ENCODE measurements at places on chromosomes 2 and 18.

DNA sequence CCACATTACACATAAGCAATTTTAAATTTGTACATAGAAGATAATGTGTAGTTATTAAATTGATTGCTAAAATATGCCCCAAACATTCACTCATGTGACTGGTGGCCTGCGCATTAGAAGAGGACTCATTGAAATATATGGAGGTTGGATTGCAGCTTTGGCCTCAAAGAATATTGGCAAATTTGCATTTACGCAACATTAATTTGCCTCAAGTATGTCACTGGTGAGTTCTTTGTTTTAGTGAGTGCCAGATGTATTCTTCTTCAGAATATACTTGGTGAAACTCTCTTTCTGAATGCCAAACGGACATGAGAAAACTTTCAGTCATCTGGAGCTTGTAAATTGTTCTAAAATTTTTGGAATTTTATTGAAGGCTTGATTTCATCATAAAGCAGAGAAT lies 5.9 kb upstream of the EFEMP1 start:
- no peak for DNase-seq

GRCh38 chr18:12013186-12013916 lies 32.0 kb downstream of the IMPA2 start:
- DNase-seq = no peak

GRCh38 chr2:58046585-58047372 lies at the start of gene VRK2:
Gene VRK2, plus strand, starts transcription at chr2:58046806. Its CDS starts 2,026 bp downstream, at chr2:58048832.
- DNase-seq = peak; percentile 92

- peak; percentile 13 for DNase-seq
Measured at GRCh38 chr2:190062053-190062452, 476 bp downstream of the MSTN start.

- DNase-seq = peak; percentile 15
Measured at GRCh38 chr18:35572644-35573043, 8.9 kb upstream of the GALNT1 start.

DNA sequence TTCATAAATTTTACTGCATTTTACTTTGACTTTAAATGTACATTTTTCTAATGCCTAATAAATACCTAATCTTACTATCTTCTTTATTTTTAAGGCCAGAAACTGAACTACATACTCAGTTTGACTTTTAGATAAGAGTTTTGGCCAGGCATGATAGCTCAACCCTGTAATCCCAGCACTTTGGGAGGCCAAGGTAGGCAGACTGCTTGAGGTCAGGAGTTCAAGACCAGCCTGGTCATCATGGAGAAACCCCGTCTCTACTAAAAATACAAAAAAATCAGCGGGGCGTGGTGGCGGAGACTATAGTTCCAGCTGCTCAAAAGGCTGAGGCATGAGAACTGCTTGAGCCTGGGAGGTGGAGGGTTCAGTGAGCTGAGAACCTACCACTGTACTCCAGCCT lies 9.1 kb downstream of the ATF2 start:
- no peak for DNase-seq

DNA sequence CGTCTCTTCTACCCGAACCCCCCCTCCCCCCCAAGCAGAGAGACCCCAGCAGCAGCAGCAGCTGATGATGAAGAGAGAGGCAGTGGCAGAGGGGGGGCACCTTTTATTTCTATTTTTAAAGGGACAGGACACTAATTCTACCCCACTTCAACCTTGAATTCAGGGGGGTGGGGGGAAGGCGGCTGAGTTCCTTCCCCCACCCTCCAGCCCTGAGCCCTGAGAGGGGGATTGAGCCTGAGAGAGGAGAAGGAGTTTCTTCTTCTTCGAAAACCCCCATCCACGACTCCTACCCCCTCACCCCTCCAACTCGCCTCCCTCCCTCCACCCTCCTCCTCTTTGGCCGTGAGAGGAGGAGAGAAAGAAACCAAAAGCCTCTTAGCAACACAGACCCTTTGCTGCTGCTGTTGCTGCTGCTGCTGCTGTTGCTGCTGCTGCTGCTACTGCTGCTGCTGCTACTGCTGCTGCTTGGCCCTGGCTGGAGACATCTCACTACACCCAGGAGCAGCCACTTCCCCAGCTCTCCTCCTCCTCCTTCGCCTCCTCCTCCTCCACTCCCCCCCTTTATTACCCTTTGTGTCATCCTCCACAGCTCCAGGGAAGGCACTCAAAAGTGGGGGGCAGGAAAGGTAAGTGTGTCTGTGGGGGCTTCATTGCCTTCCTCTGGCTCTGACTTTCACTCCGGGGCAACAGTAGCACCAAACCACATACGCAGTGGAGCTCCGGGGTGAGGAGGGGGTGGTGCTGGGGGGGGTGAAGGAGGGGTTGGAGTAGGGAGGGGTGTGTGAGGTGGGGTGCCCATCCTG lies at the start of gene MBD5:
Gene MBD5 (plus strand): TSS at position 33 of the 803 bp plus-strand sequence.
- DNase-seq = peak; percentile 49

DNA sequence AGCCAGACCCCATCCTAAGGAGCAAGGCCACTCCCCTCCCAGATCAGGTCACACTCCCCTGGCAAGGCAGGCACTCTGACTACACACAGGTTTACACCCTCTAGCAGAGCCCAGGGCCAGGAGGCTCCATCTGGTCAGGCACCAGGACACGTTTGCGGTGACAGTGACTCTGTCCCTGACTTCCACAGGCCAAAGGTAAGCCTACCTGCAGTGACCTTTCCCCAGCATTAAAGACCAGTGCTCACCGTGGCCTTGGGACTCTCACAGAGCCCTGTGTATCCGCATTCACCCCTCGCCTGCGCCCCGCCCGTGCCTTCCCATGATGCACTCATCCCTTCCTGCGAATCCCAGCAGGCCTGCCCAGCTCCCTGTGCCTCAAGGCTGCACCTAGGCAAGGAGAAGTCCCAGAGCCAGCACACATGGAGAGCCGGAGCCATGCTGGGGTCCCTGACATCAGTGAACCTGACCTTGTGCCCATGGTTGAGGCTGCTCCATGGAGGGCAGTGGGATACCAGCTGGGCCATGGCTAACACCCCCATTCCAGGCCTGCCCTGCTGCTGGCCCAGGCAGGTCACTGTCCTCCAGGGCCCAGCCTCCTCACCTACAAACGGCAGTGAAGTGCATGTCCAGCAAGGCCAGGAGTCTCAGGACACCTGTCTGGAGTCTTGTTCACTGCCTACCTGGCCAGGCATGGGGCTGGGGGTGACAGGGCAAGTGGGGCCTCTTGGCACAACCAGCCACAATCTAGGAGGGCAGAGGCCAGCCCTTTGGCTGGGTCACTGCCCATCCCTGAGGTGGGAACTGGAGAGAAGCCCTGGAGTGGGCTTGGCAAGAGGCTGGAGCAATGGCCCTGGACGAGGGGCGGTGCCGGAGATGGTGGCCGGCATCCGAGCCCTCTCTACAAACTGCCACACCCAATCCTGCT lies 3.0 kb downstream of the NEURL3 start:
- DNase-seq = no peak

DNA sequence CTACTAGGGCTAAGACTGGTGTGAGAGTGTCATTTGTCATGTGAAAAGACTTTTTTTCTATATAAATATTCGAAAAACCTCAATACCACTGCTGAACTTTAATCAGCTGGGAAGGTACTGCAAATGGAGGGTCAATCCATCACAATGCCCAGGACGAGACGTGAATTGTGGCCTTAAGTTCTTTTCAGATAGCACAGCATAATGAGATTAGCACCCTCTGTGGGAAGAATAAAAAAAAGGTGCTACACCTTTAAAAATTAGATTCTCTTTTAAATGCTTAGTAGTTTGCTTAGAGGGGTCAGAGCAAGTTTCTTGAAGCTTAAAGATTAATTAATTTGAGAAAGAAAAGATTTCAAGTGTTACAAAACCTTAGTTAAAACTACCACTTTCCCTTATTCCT lies 5.6 kb downstream of the LRRTM1 start:
- no peak for DNase-seq

DNA sequence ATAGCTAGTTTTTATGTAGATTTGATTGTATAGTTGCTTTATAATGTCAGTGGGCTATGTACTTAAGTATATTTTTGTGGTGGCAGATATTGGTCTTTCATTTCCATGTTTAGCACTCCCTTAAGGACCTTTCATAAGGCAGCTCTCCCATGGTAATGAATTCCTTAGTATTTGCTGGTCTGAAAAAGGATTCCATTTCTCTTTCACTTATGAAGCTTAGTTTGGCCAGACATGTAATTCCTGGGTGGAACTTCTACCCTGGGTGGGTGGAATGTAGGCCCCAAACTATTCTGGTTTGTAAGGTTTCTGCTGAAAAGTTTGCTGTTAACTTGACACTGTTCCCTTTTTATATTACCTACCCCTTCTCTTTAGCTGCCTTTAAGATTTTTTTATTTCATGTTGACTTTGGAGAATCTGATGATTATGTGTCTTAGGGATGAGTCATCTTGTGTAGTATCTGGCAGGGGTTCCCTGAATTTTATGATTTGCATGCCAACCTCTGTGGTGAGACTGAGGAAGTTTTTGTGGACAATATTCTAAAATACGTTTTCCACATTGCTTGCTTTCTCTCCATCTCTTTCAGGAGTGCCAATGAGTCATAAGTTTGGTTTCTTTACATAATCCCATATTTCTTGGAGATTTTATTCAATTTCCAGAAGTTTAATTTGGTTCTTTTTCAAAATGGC lies 65.4 kb upstream of the VRK2 start:
- DNase-seq = peak; percentile 79

DNA sequence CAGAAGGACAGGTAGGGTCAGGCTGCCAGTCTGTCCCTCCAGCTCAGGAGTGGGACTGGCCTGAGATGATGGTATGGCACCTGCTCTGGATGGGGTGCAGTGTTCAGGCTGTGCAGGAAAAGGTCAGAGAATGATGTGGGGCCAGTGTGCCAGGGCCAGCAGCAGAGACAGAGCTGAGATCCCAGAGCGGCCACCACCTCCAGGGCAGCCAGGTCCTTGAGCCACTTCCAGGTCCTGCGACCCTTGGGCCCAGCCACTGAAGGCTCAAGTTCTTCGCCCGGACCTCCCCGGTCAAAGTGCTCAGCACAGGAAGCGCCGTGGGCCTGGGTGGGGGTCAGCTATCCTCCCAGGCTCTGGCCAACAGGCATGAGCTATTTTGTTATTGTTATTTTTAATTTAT lies 12.1 kb upstream of the ARMC9 start:
- no peak for DNase-seq

DNA sequence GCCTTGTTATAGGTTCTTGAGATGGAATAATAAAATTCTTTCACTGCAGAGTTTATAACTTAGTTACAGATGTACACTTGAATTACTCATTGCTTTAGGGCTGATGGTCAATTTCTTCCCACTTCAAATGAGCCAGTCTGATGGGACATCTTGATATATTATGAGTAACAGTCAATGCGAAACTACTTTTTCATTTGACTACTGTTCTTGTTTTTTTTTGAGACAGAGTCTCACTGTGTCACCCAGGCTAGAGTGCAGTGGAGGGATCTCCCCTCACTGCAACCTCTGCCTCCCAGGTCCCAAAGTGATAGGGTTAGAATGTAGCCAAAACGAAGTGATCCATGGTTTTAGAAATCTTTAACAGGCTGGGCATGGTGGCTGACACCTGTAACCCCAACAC lies 57.1 kb downstream of the ST3GAL5 start:
- no peak for DNase-seq

- DNase-seq = peak; percentile 83
Measured at GRCh38 chr2:200156166-200156835, 150.2 kb upstream of the SPATS2L start.

- no peak for DNase-seq
Measured at GRCh38 chr2:41445865-41446264, 602.0 kb upstream of the PKDCC start.

GRCh38 chr2:90207454-90208058 lies 1516.1 kb downstream of the RPIA start:
- DNase-seq = peak; percentile 3

DNA sequence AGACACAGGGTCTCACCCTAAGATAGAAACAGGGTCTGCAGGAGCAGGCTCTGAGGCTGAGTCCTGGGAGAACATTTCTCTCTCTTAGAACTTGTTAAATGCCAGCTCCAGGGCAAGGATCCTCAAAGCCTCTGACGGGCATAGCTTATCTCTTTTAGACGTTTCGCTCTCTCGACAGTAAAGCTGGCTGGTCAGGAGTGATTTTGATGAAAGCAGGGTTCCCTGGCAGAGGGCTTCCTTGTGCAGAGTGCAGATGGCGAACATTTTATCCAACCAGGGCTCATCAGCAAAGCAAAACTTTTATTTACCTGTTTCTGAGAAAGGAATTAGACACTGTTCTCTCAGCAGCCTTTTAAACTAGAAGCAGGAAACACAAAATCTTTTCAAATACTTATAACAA lies 350.8 kb downstream of the ALK start:
- no peak for DNase-seq

- no peak for DNase-seq
Measured at GRCh38 chr18:35571138-35571537, 10.4 kb upstream of the GALNT1 start.

- peak; percentile 84 for DNase-seq
Measured at GRCh38 chr2:43737097-43737854, 36.6 kb upstream of the DYNC2LI1 start.

DNA sequence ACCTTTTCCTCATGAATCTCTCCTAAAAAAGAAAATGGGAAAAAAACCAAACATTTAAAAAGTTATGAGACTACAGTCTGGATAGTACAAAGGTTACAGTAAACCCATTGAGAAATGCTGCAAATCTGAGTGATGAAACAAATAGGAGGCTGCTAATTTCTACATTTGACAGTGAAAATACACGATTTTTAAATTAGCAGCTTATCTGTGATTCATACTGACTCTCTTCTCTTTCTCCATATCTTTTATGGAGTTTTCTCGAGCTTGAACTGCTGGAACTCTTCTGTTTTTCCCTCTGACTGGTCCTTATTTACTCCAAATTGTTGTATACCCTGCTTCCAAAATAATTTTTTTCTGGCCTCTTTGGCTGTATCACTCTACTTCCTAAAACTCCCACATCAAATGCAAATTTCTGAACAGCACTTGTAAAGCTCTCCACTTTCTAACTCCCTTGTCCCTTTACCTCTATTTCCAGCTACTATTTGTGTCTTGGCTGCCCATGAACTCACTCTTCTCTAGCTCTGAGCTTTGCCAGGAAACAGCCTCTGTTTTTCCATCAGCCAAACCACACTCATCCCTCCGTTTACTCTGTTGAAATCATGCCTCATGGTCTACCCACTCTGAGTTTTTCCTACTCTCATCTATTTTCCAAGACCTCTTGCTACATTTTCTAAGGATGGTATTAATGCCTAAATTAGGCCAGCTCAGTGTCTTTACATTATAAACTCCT lies 73.7 kb downstream of the RBMS1 start:
- peak; percentile 77 for DNase-seq

GRCh38 chr2:96913117-96913397 lies 43.2 kb upstream of the SEMA4C start:
- no peak for DNase-seq

- peak; percentile 38 for DNase-seq
Measured at GRCh38 chr2:189131991-189132390, 47.6 kb downstream of the COL5A2 start.

GRCh38 chr2:9018534-9018933 lies 15.1 kb upstream of the MBOAT2 start:
- DNase-seq = no peak

- peak; percentile 61 for DNase-seq
Measured at GRCh38 chr2:763766-764525, 86.7 kb upstream of the TMEM18 start.

- DNase-seq = no peak
Measured at GRCh38 chr2:19150726-19151125, 207.7 kb downstream of the OSR1 start.

- peak; percentile 81 for DNase-seq
Measured at GRCh38 chr2:65420712-65421431, 11.5 kb downstream of the SPRED2 start.

All from M059J (cell line).